Inflammatory macrophage (primary cell): ENCODE measurements at places on chromosomes 4 and X.

- no peak for DNase-seq
These were observed 286.1 kb upstream of the TENM3 start for GRCh38 chr4:181957088-181957487.

GRCh38 chr4:90979556-90979955 is 852.4 kb downstream of the CCSER1 start:
- DNase-seq: no peak

DNA sequence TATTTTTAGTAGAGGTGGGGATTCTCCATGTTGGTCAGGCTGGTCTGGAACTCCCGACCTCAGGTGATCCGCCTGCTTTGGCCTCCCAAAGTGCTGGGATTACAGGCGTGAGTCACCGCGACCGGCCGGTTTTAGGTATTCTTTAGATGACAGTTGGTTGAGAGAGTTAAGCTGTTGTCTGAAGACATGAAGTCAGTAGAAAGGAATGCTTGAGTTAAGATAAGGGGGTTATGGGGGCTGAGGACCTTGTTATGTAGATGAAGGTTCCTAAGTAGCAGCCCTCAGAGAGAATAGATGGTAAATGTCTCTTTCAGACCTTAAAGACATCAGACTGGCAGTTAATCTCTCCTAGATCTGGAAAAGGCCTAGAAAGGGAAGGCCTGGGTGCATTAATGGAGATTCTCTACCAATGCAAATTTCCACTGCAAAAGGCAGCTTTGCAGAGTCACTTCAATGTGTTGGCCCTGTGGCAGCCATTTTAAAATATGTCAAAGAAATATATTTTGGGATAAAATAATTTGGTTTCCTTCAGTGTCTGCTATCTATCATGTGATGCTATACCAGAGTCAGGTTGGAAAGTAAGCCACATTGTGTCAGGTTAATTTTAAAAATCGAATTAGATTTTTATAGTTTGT is 6.4 kb upstream of the ZNF674 start:
- DNase-seq: no peak

- DNase-seq: no peak
These were observed 496.3 kb upstream of the HTR2C start for GRCh38 chrX:114087543-114087942.

GRCh38 chr4:189832528-189832927 is 108.1 kb upstream of the FRG1 start:
- DNase-seq: no peak

DNA sequence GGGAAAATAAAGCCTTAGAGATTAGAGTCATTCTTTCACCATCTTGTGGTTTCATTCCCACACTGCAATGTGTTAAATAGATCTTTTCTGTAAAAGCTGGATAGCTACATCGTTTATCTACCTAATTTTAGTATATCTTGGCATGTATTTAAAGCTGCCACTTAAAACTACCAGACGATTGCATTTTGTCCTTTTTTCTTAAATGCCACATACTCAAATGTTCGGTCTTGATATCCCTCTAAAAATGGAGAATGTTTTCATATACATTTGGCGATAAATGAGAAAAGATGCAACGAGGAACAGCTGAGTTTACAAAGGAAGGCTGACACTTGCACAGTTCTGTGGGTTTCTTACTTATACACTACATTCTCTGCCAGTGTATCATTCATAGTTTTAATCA is 148.3 kb downstream of the CENPC start:
- no peak for DNase-seq

- no peak for DNase-seq
These were observed 2.2 kb downstream of the SLC16A2 start for GRCh38 chrX:74423289-74423998.

DNA sequence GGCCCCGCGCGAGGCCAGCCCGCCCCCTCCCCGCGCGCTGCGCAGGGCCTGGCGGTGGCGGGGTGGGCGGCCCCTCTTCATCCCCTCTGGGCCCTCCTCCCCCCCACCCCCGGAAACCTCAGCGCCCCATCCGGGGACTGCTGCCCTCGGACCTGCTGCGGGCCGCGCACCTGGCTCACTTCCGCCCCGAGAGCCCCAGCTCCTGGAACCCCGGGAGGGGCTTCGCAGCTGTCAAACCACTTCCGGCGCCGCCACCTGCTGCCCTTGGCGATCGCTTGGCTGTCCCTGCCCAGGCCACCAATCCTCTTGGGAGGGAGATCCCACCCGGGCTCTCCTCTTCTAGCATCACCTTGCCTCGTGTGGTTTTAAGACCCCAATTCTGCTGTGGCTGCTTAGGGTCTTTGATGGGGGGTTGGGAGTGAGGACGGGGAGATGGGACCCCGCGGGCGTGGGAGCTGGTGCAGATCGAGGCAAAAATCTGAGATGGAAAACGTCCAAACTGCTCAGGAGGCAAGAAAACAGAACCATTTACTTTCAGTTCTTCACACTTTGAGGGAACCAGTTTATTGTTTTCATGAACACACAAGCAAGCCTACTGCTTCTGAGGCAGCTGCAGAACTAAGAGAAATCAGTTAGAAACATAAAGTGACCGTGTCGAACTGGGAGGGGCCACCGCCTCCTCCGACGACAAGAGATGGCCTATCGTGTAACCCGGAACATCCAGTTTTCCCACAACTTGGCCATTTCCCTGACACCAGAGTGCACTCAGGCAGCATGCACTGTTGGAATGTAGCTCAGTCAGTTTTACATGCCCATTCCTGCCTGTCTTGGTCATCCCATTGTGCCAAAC is 754 bp downstream of the MTMR1 start:
- peak; percentile 71 for DNase-seq

DNA sequence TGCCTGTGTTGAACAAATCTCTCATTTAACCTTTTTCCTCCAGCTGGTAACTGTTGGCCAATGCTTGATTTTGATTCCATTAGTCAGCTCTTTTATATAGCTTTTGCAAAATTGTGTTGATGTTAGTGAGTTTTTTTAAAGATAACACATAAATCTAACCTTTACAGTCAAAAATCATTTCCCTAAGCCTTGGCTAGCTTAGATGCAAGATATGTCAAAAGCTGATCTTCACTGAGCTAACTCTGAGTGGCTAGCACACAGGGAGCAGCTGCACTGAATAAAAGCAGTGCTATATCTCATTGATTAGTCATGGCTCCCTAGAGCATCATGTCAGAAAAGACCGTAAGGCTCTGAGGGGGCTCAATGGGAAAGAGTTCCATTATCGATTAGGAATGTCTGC is 78.7 kb downstream of the PPARGC1A start:
- no peak for DNase-seq

- DNase-seq: no peak
These were observed 469.0 kb downstream of the TLL1 start for GRCh38 chr4:166341992-166342391.

- no peak for DNase-seq
These were observed 52.5 kb upstream of the WDFY3 start for GRCh38 chr4:85018983-85019382.

GRCh38 chrX:5774446-5774845 is 454.2 kb downstream of the NLGN4X start:
- DNase-seq: peak; percentile 47

DNA sequence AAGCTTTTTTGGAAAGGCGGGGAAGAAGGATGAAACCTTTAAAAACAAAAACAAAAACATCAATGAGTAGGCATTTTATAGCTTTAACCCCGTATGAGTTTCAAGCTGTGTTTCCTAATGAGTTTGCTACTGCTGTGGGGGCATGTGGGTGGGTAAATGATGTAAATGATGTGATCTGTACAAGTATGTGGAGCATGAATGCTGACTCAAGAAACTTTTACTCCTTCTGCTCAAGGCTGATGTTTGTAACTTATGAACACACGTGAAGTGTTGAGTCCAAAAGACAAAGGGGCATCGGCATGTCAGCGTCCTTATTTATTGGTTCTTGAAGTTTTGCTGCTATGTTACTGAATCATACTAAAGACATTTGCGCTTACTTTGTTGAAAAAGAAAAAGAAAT is 76.9 kb downstream of the CLCN4 start:
- DNase-seq: no peak

DNA sequence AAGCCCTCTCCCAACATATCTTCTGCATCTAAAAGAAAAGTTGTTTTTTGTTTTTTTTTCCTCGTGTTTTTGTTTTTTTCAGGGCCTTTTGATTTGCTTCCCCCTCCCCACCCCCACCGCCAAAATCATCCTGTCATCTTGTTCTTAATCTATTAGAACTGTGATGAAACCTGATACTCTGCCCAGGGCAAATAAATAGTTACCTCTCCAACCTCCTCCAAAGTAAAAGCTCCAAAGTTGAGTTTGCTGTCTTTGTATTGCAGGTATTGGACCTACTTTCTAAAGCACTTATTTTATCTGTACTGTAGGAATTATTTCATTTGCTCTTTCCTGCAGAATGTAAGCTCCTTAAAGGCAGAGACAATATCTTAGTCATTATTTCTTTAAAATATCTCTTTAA is 172.9 kb downstream of the SOWAHB start:
- no peak for DNase-seq

DNA sequence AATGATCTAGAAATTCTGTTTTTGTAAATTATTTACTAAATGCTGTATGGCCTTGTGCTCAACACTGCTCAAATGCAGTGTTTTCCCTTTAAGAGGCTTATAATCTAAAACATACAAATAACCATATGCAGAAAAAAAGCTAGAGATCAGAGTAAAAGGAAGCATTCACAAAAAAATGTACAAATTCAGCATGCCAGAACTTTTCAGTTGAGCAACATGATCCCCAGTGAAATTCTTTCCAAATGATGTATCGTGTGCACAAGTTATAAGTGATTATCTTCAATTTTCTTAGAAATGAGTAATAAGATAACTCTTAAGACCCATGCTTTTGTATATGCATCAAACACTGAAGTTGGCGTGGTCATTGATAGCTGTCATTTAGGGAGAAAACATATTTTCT is 5.0 kb downstream of the GPC3 start:
- DNase-seq: no peak

GRCh38 chr4:151407466-151408379 is 1.3 kb upstream of the FHIP1A start:
- DNase-seq: peak; percentile 51

- no peak for DNase-seq
These were observed 63.5 kb downstream of the ENPP6 start for GRCh38 chr4:184154199-184154598.

- no peak for DNase-seq
These were observed 149.5 kb downstream of the MAML3 start for GRCh38 chr4:140004549-140004895.

DNA sequence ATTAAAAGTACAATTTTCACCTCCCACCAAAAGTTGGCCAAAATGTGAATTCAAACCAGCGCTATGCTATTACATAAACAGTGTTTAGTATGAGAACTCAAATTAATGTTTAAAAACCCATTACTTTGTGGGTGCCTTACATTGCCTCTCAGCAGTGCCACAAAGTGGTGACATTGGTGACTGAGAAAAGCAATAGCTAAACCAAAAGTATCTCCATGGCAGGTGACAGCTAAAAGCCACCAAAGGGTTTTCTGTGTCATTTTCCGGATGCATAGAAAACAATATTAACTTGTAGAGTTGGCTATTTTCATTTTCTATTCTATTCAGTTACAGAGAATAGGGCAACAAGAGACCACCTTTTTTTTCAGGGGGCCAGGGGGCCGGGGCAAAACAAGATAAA is 261.2 kb downstream of the MAPK10 start:
- no peak for DNase-seq
